Activated CD4-positive, CD25-positive, alpha-beta regulatory T cell (primary cell): ENCODE measurements at places on chromosomes 2 and 18.

GRCh38 chr2:187009483-187010239, 160.7 kb upstream of the ZSWIM2 start:
- DNase-seq: no peak

DNA sequence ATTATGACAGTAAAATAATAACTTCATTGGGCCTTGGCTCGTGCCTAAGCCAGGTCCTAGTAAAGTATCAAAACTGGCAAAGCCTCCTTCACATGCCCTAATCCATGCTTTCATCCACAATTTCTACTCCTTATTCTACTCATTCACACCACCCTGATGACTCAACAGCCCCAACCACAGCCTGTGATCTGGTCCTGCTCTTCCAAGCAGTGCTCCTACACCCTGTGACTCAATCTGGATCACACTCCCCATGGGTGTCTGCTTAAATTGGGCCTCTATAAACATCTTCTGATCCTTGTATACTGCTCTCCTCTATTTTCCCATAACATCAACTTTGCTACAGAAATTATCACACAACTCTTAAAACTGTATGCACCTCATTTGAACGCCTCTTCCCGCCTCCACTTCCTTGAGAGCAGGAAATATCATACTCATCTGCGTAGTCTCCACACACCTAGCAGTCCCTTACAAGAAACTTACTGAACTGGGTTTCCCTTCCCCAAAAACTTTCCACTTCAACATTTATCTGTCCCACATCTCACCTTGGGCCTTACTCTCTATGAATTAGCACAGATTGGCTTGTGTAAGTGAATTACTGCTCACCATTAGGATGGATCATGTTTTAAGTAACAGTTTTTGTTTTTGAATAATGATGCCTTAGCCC, 15.9 kb downstream of the GTF3C3 start:
- DNase-seq: no peak

GRCh38 chr2:102111823-102112222, 30.7 kb upstream of the IL1R1 start:
- no peak for DNase-seq

DNA sequence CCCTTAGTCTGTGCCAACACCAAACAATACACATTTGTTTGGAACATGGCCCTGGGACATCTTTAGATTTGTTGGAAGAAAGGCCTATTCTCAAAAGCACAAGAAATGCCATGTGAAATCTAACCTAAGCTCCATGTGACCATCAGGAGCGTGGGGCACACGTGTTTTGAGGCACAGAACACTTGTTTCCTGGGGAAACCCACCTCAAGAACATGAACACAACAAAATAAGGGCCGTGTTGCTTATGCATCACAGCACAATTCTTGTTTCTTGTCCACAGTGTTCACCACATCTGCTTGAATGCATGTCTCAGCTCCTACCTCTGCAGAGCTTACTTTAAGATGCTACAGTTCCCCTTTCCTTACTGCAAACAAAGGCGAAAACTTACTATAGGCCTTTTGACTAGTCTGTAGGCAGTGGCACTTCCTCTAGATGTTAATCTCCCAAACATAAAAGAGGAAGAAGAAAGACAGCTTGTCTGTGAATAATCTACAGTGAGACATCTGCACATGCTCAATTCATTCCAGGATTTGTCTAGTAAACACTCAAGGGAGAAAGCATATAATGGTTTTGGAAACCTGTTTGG, 165.0 kb downstream of the ANKRD44 start:
- DNase-seq: no peak

GRCh38 chr2:195820373-195820772, 163.3 kb downstream of the SLC39A10 start:
- no peak for DNase-seq

DNA sequence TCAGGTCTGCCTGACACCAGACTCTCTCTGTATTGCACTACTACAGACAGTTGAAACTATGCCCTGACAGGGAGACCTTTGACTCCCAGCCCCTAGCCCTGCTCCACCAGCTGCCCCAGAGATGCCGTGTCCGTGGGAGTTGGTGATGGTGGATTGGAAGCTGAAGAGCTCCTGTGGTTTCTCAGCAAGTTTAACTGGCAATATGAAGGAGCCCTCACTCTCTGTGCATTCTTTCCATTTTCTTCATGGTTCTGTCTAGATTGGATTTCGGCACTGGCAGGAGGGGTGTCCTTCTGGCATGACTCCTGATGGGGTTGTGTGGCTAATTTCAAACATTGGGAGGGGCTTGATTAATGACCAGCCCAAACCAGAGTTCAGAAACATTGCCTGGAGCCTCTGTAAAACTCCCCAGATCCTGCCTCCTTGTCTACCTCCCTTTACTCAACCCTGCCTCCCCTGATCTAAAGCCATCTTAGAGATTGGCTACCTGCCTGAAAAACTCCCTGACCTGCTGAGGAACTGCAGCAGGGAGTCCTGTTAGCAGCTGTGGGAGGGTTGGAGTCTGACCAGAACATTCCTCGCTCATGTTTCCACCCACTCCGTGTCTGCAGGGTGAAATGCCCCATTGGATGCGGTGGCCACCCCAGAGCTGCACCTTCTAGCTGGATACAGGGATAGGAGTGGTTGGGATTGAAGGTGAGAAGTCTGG, 206.9 kb upstream of the SPRED2 start:
- DNase-seq: no peak

- DNase-seq: no peak
Observed at GRCh38 chr2:49342156-49342555, 187.8 kb upstream of the FSHR start.

- no peak for DNase-seq
Observed at GRCh38 chr2:203340791-203341487, 12.7 kb downstream of the ABI2 start.

GRCh38 chr18:44917216-44918141, 236.8 kb downstream of the SETBP1 start:
- DNase-seq: no peak

GRCh38 chr2:189379731-189380261, 61.5 kb upstream of the WDR75 start:
- DNase-seq: no peak

DNA sequence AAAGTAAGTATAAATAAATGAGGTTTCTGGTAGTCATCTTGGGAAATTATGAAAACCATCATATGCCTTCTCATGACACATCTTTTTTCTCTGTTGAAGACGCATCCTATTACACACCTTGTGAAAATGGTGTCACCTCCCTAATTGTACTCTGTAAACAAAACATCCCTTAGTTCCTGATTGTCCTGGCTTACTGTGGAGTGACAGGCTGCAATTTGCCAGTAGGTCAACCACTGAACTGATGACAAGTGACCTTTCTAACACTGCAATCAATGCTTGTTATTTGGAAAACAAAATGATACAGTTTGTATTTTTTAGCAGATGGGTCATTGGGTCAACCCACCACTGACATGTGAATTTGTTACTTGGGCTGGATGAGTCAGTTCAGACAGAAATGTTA, 219.5 kb downstream of the PTPRM start:
- DNase-seq: no peak

GRCh38 chr2:207692206-207693065, 19.0 kb upstream of the CCNYL1 start:
- no peak for DNase-seq

DNA sequence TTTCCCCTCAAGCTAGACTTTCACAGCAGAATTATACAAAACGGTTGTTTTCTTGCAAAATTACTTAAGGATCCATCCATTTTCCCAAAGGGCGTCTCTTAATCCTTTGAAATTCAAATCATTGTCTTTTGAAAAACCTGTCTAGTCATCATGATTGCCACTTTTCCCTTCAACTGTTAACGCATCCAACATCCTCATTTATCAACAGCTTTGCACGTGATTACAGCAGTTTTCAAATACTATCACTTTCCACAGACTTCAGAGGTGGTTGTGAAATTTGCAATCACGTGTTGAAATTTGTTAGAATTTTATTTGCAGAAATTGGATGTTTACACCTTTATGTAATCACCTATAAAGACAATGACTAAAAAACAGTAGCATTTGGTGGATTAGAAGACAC, 304.4 kb upstream of the SLC39A10 start:
- no peak for DNase-seq

DNA sequence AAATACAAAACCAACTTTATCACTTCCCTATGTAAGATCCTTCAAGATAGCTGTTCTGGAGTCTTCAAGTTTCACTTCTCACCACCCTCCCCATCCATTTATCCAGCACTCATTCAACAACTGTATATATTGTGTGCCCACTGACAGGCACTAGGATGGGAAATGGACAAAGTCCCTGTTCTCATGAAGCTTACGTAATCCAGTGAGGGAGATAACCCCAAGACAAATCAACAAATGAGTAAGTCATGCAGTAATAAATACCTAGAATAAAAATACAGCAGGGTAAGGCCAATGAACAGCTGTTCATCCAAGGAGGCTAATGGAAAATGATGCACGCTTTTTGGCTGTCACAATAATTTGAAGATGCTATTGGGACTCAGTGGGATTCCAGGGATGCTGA, 133.8 kb downstream of the MEMO1 start:
- no peak for DNase-seq
